ENCODE measurements at places on chromosomes 3 and 15.

GRCh38 chr3:89270201-89270600 is 162.8 kb downstream of the EPHA3 start:
- no peak for DNase-seq

- DNase-seq, result no peak
Observed at GRCh38 chr3:45566951-45567411, 27.6 kb upstream of the LIMD1 start.

DNA sequence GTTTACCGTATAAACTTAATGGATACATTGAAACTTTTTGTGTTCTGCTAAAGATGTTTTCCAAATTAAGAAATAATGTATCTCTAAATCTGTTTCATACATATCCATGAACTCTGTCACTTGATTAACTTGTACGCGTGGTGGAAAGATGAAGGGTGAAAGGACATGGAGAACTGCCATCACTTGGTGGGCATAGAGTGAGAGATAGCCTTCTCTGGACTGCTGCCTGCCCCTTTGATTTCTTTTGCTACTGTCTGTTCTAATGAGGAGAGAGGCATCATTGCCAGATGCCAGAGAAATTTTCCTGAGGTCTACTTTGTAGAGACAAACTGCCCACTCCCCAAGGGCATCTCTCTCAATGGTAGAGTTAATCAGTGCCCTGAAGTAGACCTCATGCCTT is 120.5 kb downstream of the SLMAP start:
- DNase-seq, result no peak

DNA sequence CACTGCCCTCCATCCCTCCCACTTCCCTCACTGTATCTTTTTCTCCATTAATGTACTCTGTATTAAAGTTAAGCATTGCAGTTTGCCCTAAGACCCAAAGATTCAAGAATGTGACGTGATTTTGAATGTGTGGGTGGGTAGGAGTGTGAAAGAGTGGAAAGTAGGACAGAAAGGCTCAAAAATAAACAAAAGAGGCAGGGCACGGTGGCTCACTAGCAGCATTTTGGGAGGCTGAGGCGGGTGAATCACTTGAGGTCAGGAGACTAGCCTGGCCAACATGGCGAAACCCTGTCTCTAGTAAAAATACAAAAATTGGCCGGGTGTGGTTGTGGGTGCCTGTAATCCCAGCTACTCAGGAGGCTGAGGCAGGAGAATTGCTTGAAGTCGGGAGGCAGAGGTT is 18.4 kb downstream of the TFRC start:
- DNase-seq, result no peak

GRCh38 chr3:162376761-162377160 is 880.2 kb downstream of the OTOL1 start:
- DNase-seq, result no peak

DNA sequence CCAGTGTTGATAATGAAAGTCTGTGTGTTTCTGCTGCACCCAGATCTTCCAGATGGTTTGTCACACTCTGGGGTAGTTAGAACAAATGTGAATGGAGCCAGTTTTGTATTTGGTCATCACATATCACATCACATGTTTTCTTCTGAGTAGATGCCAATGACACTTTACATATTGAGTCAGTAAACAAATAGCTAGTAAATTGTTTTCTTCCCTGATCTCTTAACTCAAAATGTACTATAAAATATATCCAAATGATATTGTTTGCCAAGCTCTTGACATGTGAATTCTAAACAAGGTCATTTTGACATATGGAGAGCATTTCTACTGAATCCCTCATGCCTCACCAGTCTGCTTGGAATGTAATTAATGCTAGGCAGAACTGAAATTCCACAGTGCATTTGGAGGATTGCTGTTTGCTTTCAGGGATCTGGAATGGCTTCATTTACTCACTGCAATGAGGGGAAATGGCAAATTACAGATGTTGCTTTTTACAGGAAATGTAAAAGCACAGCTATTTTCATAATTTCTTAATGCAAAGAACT is 45.0 kb downstream of the PDHB start:
- DNase-seq, result no peak

- no peak for DNase-seq
Observed at GRCh38 chr15:80442728-80443403, 38.7 kb downstream of the ARNT2 start.

GRCh38 chr3:158091531-158091930 is 14.7 kb downstream of the SHOX2 start:
- no peak for DNase-seq

GRCh38 chr3:134517791-134518190 is 31.9 kb downstream of the CEP63 start:
- DNase-seq, result no peak

DNA sequence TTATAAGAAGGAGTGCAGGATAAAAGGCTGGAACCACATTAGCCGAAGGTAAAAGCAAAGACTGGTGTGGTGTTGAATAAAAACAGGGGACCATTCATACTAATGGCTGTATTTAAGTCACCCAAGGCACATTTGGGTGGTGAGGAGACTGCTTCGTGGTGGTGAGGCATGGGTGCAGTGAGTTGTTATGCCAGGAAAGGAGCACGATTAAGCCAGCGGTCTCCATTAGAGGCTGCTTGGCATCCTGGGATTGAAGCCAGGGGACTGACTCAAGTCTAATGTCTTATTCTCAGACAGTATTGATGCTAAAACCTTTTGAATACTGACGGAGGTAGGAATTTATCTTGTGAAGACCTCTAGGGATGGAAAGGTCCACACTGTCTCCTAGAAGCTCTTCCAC is 21.9 kb downstream of the FEM1B start:
- no peak for DNase-seq

Data from T-helper 22 cell (primary cell).